Esophagus mucosa (tissue), 1 donor: ENCODE measurements at places on chromosomes 2 and 18. TPM values are rescaled to one million over a fixed set of nuclear protein-coding genes. Genes with fewer than 3 reads are reported as not detected.

Gene TGFA
- 42.6 TPM for total RNA-seq

Gene UGT1A3
- 0.28 TPM for total RNA-seq

Gene RAB27B
- total RNA-seq = 35.3 TPM

Gene ESCO1
- 10.0 TPM for total RNA-seq

Gene SAG
- total RNA-seq = not detected

Gene NTSR2
- not detected for total RNA-seq

Gene PRKAG3
- total RNA-seq = not detected

Gene TLX2
- total RNA-seq = not detected

Gene IGFBP5
- 34.9 TPM for total RNA-seq

Gene RUFY4
- total RNA-seq = 0.12 TPM

Gene ANKRD44
- total RNA-seq = 6.8 TPM

Gene ZC3H6
- 4.9 TPM for total RNA-seq

Gene ACOXL
- total RNA-seq = not detected

Gene CLEC4F
- total RNA-seq = not detected

Gene IMMT
- total RNA-seq = 48.7 TPM

Gene REG1B
- not detected for total RNA-seq
